ENCODE measurements at places on chromosomes 4 and X.

- no peak for DNase-seq
These were observed 51.1 kb downstream of the ITIH6 start for GRCh38 chrX:54746928-54747327.

GRCh38 chrX:10709276-10709675 lies 88.9 kb upstream of the MID1 start:
- no peak for DNase-seq

GRCh38 chr4:114601304-114602052 lies 2.9 kb downstream of the UGT8 start:
- DNase-seq = peak; percentile 6

- no peak for DNase-seq
These were observed 148.1 kb upstream of the FAM9B start for GRCh38 chrX:9182041-9182440.

GRCh38 chr4:135359128-135359527 lies 1157.5 kb upstream of the PABPC4L start:
- no peak for DNase-seq

- DNase-seq = no peak
These were observed 4.2 kb downstream of the CXorf65 start for GRCh38 chrX:71102292-71102691.

DNA sequence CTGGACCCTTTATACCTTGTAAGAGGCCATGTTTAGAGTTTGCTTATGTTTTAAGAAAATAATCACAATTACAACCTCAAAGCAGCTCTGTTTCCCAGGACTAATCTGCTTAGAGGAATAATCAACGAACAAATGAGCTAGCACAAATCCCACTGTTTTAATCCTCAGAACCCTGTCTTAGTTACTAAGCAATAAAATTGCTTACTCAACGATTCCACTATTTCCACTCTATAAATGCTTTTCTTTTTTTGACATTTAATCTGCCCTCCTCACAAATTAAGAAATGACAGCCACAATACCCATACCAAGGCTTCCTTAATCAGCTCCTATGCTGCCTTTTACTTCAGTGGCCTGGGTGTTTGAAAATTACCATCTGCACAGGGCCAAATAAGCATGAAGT lies 48.8 kb downstream of the FAM120C start:
- no peak for DNase-seq

DNA sequence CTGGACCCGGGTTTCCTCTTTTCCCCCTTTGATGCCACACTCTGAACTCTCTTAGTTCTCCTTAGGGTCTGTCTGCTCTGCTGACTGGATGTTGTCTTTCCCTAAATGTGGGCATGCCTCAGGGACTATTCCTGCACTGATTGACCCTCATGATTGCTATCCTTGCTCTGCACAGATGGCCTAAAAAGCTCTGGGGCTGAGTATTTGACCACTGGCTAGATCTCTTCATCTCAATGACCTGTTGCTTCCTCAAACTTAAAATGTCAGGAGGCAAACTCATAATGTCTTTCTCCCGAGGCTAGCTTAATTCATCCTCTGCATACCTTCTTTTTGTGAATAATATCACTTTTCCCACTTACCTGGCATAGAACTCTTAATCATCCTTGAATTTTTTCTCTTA lies 157.4 kb downstream of the GATB start:
- DNase-seq = no peak

DNA sequence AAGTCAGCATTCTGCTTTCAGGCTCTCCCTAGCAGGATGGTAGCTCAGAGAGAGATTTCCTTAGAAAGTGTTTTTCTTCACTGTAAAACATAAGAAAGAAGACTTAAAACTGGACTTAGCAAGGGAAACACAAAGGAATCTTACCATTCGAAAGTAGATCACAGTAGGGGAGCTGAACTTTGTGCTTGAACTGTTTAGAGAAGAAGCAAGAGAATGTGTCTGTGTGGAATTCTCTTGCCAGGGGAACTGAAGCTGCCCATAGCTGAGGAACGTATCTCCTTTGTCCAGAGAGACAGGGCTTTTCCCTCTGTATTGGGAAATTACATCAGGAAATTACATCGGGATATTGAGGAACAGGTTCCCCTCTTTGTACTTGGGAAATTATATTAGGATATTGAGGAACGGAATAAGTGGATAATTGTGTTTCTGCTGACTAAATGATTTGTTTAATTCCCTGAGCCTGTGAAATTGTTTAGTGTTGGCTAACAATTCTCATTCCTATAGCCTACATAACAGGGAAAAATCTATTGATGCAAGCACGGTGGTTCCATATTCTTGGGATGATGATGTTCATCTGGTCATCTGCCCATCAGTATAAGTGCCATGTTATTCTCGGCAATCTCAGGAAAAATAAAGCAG lies 21.2 kb downstream of the SRD5A3 start:
- no peak for DNase-seq

- DNase-seq = no peak
These were observed 39.7 kb upstream of the SHOX start for GRCh38 chrX:590693-591404.

DNA sequence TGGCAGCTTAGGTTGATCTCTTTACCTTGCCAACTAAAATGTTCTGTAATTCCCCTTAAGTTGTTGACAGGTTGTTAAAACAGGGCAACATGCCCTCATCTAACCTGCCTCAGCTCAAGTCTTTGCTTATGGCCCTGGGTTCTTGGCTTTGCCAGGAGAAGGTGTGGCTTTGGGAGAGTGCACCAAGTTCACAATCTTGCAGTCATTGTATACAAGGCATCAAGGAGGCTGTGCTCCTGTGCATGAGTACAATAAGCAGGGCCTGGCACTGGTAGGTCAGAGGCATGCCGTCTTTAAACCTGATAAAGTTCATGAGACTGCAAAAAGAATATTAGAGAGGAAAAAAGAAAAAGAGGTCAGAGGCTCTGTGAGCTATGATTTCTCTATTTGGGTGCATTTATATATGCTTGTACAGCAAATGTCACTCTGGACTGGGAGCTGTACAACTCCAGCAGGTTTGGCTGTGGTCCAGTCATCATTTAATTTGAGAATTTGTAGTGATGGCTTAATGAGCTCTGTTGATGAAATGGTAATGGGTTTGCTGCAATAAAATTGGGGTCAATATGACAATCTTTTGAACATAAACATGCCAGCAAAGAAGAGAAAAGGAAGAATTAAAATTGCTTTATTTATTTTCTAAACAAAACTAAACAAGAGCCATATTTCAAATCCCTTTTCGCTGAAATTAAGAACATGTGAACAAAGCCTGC lies 30.3 kb downstream of the AREG start:
- DNase-seq = no peak

DNA sequence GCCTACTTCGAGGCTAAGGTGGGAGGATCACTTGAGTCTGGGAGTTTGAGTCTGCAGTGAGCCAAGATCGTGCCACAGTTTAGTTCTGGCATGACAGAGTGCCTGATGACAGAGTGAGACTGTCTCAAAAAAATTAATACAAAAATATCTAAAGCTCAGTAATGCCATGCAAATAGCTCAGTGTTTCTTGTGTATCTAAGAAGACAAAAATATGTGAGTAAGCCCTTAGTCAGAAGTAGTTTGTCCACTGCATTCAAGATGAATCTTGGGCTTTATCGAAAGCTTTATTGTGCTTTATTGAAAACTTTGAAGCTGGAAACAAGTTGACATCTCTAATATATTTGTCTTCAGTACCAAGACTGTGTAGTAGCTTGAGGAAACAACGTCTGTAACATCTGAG lies 115.9 kb downstream of the GPAT3 start:
- DNase-seq = no peak

GRCh38 chr4:154643493-154643892 lies 31.0 kb upstream of the FGG start:
- DNase-seq = no peak

DNA sequence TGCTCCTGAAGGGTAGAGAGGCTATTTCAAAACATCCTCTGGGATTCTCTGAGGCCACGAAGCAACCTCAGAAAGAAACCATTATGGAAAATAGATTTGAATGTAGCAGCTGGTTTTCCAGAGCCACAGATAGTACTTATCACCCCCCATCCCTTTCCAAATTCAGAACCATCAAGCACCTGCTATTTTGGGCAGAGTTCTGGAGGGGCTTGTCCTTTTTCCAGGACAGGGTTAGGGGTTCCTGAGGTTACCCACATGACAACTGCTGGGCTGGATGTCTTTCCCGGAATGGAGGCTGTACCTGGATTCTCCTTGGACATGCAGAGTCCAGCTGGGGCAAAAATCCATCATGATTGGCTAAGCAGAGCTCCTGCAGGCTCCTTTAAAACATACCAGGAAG lies 22.0 kb upstream of the ZXDA start:
- no peak for DNase-seq

DNA sequence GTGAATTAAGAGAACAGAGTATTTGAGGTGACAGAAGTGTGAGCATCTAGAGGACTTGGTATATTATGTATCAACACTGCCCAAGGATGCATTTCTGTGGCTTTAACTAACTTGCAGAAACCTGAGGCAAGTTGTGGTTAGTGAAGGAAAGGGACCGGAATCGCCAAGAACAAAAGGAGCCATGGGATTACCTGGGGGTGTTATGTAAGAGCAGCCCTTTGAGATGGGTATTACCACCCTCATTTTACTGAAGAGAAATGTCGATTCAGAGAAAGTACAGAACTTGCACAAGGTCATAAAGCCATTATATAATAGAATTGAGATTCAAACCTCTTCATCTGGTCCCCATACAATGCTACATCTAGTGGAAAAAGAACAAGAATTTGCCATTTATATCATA lies 14.3 kb downstream of the TENM3 start:
- DNase-seq = no peak

- DNase-seq = no peak
These were observed 24.7 kb downstream of the KCNE5 start for GRCh38 chrX:109600237-109600651.

- DNase-seq = no peak
These were observed 557.6 kb downstream of the SPRY1 start for GRCh38 chr4:123954220-123954619.

- no peak for DNase-seq
These were observed 185.0 kb upstream of the GPRIN3 start for GRCh38 chr4:89492581-89493071.

GRCh38 chr4:112003231-112003907 lies 141.9 kb upstream of the FAM241A start:
- no peak for DNase-seq

GRCh38 chr4:24914460-24914859 lies 1.6 kb upstream of the CCDC149 start:
- DNase-seq = no peak

DNA sequence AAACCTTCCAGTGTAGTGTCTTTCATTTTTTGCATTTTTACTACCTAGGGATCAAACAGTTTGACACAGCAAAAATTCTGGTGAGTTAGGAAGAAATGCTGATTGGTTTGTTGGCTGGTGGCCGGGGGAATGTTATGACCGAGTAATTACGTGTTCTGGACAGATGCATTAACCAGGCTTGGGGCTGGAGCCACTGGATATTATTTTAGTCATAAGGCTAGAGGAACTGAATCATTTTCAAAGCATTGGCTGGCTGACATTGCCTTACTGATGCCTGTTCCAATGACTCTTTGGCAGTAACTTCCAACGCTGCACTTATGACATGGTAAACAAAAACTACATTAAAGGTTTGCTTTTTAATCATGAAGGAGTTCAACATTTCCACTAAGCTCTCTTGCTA lies 84.6 kb downstream of the FBXO8 start:
- no peak for DNase-seq

GRCh38 chrX:5870238-5870637 lies 358.4 kb downstream of the NLGN4X start:
- DNase-seq = no peak

DNA sequence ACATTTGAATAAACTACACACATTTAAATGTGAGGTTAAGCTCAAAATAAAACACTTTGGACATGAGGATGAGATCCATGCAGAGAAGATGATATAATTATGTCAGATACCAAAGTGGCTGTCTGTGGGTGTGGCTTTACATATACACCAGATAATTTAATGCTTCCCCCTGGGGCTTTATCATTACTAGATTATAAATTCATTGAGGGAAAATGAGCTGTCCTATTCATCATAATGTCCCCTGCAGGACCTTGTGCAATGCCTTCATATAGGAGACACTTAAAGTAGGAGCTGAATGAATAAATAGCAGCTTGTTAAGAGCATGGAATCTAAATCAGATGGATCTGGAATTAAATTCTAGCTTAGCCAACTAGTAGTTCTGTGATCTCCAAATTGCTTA lies 49.7 kb downstream of the OTC start:
- DNase-seq = no peak

GRCh38 chr4:72666910-72667309 lies 97.9 kb upstream of the ADAMTS3 start:
- no peak for DNase-seq

- DNase-seq = no peak
These were observed 64.1 kb upstream of the TENM3 start for GRCh38 chr4:182179105-182179504.

DNA sequence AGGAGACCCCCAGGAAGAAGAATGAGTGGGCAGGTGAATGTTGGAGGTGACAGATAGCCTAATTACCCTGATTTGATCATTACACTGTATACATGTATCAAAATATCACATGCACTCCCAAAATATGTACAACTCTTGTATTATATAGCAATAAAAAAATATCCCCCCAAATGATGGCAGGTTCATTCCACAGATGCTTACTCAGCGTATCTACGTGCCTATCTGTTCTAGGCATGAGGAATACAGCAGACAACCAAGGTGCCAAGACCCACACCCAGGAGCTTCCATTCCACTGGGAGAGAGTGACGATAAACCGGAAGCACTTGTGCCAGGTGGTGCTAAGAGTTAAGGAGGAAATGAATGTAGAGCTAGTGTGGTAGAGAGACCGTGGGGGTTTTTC lies 42.4 kb downstream of the ADRA2C start:
- DNase-seq = no peak

DNA sequence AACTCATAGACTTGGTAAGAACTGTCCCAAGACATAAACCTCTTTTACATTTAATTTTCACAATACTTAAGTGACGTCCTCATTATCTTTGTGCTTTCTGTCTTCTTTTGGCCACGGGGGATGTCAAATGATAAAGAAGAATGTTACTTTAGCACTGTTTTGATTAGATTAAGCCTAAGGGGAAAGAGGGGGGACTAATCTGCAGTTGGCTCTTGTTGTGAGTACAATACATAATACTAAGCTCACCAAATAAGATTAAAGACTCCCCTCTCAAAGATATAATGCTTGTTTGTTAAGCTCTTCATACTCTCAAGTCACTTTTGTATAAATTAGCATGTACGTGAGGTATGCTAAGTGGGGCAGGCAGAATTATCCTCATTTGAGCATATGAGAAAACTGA lies 36.5 kb downstream of the OCRL start:
- DNase-seq = no peak

GRCh38 chrX:22073928-22074327 lies 41.8 kb downstream of the PHEX start:
- DNase-seq = no peak
